ENCODE measurements at places on chromosomes 5 and 9.

DNA sequence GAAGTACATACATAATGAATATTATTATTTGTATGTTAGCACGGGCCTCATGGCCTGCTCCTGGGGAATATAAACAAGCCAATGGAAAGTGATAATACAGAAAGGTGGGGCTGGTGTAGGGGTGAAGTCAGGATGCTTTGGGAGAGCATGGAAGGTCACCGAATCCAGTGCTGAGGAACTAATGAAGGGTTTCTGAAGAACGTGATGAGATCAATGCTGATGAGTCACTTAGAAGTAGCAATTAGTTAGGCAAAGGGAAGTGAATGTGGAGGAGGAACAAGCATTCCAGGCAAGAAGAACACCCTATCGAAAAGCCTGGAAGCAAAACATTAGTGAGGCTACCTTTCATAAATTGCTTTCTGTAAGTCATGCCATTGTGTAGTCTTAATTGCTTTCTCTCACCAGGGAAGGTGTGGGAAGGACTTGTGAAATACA lies 2.1 kb downstream of the ANXA1 start:
- no peak for DNase-seq

- DNase-seq, result no peak
These were observed 289.7 kb upstream of the DAP start for GRCh38 chr5:11050596-11051304.

- no peak for DNase-seq
These were observed 100.2 kb downstream of the ADAMTS2 start for GRCh38 chr5:179245031-179245430.

DNA sequence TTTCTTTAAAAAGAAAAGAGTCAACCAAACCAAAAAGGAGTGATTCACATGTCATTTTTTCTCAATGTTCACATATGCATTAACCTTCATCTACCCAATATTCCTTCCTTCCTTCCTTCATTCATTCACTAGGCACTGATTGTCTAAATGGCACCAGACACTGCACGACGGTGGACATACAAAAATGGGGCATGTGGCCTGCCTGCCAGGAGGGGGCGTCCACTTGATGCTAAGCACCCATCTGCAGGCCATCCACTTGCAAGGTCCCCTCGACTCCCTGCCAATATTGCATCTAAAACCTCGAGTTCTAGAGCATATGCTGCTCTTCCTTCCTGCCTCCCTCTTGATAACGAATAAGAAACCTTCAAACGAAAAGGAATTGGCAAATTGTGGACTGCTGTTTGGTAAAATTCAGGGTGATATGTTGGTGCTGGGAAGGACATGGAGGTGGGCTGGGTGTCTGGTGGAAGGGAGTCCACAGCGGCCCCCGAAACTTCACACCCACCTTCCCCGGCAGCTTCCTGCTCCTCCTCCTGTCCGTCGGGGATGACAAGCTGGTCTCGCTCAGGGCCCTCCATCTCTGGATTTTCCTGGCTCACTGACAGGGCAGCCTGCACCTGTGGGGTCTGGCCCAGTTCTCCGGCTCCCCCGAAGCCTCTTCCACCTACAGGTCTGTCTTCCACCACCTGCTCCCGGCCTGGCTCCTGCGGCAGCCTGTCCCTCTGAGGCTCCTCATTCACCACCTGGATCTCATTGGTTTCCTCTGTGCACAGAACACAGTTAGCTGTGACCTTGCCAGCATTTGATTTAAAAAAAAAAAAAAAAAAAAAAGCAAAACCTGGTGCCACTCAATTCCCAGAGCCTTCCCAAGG lies 64.3 kb downstream of the GOLM1 start:
- DNase-seq, result peak; percentile 48

GRCh38 chr9:69961843-69962242 lies 81.8 kb upstream of the MAMDC2 start:
- no peak for DNase-seq

DNA sequence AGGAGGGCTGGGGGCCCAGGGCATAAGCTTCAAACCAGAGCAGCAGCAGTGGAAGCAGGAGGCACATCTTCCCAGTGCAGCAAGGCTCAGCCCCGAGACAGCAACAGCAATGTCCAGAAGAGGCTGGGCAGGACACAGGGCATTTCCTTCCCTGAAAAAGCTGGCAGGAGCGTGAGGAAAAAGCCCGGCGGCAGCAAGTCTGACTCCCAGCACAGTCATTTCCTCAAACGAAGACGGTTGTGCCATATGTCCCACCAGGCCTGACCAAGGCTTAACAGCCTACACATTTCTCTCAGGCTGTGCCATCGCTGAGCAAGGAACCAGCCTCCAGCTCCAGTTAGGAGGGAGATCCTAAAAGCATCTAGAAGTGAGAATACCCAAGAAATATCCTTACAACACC lies 74.5 kb downstream of the APTX start:
- DNase-seq, result no peak

DNA sequence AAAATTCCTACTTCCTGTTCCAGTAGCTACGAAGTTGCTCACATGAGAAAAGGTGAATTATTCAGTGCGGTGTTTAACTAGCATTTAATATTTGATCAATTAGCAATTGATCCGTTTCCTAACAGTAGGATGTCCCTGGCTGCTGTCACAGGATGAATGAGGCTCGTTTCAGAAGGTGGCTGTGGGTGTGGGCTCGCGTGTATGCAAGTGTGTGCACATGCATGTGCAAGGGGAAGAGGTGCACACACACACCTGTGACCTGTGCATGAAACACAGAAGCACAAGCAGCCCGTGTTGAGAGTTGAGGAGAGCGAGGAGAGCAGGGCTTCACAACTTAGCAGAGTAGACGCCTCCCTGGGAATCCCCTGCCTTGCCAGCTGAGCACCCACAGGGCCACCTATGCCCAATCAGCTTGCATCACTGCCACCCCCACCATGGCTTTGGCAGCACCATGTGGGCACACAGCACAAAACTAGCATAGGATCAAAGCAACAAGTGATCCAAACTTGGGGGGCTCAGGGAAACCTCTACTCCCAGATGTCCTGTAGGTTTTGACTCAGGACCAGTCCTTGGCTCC lies 107.2 kb downstream of the C5orf15 start:
- DNase-seq, result no peak

- no peak for DNase-seq
These were observed 8.8 kb upstream of the RASGRF2 start for GRCh38 chr5:80951366-80951765.

DNA sequence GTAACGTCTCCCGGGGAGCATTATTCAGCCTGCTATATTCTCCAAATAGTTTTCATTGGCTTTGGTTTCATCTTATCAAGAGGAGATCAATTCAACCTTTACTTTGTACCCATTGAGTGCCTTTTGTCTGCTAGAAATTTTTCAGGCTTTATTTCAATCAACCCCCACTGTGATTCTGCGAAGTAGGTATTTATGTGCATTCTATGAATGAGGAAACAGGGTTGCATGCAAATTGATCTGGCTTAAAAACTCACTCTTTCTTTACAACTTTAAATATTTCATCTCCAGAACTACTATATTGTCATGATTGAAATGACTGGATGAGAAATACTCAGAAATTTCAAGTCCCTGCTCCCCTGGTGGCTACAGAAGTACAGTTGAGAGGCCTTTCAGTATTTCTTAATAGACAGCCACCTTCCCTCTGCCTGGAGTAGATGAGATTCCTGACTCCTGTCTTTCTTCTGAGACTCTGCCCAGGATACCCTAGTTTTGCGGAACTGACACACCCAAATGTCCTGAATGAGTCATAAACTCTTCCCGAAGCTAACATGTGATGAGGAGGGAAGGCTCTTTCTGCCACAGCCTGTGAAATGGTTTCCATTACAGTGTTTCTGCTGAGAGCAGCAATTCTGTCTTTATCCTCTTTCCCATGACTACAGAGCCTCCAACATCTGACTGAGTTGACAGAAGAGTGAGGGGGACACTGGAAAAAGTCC lies 52.6 kb upstream of the TNC start:
- no peak for DNase-seq

DNA sequence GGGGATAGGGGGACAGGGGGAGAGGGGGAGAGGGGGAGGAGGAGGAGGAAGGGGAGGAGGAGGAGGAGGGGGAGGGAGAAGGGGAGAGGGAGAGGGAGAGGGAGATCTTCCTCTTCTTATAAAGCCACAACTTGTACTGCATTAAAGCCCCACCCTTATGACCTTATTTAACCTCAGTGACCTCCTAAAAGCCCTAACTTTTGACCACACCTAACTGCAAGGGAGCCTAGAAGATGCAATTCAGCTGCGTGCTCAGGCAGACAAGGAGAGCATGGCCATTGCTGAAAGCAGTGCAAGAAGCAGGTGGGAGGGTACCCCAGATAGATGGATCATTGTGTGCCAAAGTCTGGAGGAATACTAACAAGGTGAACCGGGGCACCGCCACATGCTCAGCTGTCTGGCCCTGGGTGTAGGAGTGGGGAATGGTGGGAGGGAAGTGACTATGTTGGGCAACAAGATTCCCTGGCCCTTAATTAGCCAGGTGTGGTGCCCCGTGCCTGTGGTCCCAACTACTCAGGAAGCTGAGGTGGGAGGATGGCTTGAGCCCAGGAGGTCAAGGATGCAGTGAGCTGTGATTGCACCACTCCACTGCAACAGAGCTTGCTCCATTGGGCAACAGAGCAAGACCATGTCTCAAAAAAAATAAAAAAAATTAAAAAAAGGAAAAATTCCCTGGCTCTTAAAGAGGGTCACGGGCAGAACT lies 125.4 kb upstream of the BOD1 start:
- DNase-seq, result no peak

DNA sequence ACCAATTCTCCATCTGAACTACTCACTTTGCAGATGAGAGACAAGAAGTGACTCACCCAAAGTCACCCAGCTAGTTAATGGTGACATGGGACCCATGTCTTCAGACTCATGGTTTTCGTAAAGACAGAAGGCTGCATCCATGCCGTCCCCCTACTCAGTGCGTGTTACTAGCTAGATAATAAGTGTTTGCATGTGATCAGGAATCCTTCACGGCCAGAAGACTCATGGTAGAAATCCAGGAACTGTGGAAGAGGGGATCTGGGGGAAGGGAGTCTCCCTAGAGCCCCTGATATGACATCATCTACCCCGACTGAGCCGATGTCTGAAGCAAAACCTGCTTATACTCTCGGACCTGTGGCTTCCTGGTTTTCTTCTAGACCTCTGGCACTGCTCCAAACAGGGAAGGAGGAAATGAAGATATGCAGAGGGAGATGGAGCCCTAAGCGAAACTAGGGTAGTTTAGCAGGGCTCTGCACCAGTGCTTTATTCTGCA lies 3.3 kb downstream of the RNF183 start:
- no peak for DNase-seq

- DNase-seq, result peak; percentile 82
These were observed 40.3 kb upstream of the TNFAIP8 start for GRCh38 chr5:119315516-119315949.

DNA sequence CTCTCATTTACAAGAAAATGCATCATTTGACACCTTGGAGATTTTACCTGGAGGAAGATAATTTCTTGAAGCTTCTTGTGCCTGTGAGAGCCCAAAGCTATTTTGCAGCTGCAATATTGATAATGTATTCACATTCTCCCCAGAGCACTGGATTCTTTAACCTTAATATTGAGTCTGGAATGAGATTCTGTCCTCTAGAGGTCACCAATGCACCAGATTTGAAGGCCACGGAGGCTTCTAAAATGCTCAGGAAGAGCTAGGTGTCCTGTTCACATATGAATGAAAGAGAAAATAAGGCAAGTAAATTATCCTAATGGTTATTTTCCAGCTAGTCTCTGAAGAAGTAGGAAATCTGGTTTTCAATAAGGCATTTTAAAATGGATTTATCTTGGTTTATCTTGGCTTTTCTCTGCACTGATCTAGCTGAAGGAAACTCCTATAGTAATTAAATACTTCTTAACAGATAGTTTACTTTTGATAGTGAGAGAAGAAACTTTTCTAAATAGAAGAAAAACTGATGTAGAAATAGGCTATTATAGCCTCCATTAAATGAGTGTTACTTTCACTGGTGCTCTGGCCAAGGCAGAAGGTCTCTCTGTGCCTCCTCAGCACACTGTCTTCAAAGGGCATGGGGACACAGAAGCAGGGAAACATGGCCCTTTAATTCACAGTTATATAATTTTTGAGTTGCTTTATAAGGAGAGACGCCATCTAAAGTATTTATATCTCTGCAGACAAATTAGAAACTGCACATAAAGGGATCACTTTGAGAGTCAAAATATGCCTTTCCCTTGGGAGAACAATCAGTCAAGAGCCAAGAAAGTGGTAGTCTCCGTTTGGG lies 297.0 kb upstream of the ACTBL2 start:
- DNase-seq, result peak; percentile 34

GRCh38 chr5:2917524-2917923 lies 166.0 kb upstream of the IRX2 start:
- DNase-seq, result no peak

DNA sequence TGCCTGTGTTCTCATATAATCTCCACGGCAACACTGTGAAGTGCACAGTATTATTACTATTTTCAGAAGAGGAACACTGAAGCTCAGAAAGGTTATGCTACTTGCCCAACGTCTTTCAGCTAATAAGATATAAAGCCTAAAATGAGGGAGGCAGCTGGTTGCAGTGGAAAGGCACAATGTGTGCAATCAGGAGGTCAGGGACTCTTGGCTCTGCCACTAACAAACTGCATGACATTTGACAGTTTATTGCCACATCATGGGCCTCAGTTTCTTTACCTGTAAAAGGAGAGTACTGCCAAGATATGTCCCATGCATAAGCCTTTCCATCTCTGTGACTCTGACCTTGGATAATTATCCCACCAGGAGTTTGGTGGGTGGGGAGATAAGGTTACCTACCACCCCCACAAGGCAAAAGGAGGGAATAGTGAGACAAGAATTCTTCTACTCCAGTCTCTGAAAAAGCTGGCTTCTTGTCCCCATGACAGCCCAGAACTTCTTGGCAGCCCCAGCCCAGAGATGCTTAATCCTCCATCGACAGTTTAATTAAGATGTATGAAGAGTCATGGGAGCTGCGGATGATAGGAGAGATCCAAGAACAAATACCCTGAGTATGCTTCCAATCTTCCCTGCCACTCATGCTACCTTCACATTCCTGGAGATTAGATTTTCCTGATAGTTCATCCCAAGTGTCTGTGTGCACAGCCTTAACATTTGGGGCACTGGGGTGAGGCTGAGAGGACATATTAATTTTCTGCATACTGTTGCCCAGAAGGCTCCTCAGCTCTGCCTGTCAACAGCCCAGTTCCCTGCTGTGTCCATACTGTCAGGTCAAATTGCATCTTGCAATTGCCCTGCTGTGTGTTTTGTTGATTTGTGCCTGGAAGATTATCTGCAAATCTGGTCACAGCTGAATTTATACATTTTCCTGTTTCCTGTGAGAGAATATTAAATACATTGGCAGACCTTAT lies 271.2 kb downstream of the FAM114A2 start:
- no peak for DNase-seq

- no peak for DNase-seq
These were observed 646.2 kb downstream of the CCDC171 start for GRCh38 chr9:16198996-16199395.

GRCh38 chr5:96927008-96927407 lies 8.9 kb upstream of the LNPEP start:
- no peak for DNase-seq

DNA sequence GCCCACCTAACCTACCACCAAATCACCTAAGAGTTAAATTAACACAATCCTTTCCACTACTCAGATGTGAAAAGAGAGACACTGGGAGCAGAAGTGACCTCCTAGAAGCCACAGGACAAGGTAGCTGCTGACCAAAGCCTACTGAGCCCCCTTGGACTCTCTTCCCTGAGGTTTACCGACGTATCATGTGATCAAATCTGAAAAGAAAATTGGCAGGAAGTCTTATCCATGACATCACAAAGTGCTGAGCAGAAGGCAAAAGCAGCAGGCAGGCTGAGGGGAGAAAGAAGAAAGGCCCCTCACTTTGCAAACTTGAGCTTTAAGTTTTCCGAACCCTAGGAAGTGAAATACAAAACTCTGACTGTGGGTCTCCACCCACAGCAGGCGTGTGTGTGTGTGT lies 11.1 kb downstream of the PRELID2 start:
- no peak for DNase-seq

GRCh38 chr5:141916522-141916921 lies 7.1 kb upstream of the DELE1 start:
- DNase-seq, result no peak

All from NAMALWA (cell line).